CD4-positive, alpha-beta T cell treated with Interleukin-12 subunit alpha and Interleukin-12 subunit beta, for 1 hour (primary cell): ENCODE measurements at places on chromosomes 4 and X.

DNA sequence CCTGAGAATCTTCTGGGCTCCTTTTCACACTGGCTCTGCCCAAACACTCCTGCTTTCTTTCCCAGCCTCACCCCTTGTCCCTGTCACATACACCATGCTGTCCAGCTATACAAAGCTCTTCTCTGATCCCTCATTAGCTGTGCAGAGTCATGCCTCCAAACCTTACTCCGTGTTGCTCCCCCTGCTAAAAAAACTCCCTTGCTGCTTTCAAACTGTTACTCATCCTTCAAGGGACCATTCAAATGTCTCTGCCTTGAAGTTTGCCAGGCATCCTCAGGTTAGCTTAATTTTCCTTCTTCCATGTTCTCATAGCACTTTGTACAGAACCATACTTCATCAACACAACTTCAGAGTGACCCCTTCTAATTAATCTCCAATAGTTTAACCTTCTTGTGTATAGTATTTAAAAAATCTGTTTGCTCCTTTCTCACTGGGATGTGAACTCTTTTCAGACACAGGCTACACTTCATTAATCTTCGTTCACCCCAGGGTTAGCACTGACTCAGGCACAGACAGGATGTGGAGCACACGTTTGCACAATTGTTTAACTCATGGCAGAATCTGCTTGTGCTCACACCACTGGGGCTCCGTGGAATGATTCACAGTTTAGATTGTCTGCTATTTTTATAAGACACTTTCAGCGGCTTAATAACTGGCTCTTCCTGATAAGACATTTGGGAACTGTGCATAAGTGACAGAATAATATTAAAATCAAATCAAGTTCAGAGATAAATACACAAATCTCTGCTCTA, 21.4 kb upstream of the SEL1L3 start:
- DNase-seq: no peak

DNA sequence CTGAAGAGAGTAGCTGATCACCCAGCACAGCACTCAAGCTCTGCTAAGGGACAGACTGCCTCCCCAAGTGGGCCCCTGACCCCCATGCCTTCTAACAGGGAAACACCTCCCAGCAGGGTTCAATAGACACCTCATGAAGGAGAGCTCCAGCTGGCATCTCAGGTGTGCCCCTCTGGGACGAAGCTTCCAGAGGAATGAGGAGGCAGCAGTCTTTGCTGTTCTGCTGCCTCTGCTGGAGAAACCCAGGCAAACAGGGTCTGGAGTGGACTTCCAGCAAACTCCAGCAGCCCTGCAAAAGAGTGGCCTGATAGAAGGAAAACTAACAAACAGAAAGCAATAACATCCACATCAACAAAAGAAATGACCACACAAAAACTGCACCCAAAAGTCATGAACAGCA, 412.8 kb downstream of the PRDM5 start:
- DNase-seq: no peak

GRCh38 chrX:139192386-139192961, 338.1 kb upstream of the F9 start:
- DNase-seq: no peak

DNA sequence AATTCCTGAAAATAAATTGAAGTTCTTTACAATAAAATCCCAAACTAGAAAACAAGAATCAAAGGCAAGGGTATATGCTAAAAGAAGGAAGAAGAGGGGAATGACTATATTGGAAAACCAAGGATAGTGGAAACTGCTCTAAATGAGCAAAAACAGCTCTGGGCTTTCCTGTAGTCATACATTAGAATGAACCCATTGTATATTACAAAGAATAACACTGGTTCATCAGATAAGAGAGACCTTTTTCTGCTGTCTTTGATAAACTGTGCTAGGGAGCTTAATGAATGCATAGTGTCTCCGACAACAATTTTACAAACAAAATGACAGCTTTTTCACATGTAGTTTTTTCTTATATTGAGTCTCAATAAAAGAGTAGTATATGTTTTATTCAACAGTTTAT, 26.6 kb downstream of the TLR2 start:
- DNase-seq: no peak

- no peak for DNase-seq
Measured at GRCh38 chr4:180587379-180587778, 1655.8 kb upstream of the TENM3 start.

GRCh38 chr4:15890246-15890829, 48.2 kb downstream of the FGFBP1 start:
- no peak for DNase-seq

GRCh38 chrX:12237771-12238170, 99.5 kb downstream of the FRMPD4 start:
- DNase-seq: no peak

- DNase-seq: no peak
Measured at GRCh38 chr4:22264261-22264660, 251.6 kb downstream of the ADGRA3 start.

- DNase-seq: no peak
Measured at GRCh38 chr4:159104694-159105414, 2.0 kb downstream of the RAPGEF2 start.

- no peak for DNase-seq
Measured at GRCh38 chr4:31034550-31034949, 314.4 kb downstream of the PCDH7 start.

- DNase-seq: no peak
Measured at GRCh38 chrX:150731795-150732194, 38.6 kb downstream of the MTMR1 start.

DNA sequence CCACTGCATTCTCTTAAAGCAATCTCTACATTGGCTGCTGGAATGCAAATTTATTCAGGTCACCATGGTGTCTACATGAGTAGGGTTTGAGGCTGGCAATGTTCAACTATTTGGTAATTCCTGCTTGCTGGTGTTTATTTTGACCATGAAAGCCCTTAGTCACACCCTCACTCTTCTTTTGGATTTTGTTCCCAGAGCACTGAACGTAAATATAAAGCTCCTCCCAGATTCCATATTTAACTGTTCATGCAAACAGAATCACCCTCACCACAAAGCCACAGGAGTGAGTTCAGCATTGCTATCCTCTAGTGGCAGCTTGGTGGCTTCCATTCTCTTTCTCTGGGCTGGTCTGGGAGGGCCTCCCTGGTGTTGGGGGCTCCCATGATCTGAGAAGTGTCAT, 82.8 kb downstream of the LNX1 start:
- DNase-seq: no peak

- DNase-seq: no peak
Measured at GRCh38 chr4:150032541-150032940, 45.7 kb upstream of the DCLK2 start.

DNA sequence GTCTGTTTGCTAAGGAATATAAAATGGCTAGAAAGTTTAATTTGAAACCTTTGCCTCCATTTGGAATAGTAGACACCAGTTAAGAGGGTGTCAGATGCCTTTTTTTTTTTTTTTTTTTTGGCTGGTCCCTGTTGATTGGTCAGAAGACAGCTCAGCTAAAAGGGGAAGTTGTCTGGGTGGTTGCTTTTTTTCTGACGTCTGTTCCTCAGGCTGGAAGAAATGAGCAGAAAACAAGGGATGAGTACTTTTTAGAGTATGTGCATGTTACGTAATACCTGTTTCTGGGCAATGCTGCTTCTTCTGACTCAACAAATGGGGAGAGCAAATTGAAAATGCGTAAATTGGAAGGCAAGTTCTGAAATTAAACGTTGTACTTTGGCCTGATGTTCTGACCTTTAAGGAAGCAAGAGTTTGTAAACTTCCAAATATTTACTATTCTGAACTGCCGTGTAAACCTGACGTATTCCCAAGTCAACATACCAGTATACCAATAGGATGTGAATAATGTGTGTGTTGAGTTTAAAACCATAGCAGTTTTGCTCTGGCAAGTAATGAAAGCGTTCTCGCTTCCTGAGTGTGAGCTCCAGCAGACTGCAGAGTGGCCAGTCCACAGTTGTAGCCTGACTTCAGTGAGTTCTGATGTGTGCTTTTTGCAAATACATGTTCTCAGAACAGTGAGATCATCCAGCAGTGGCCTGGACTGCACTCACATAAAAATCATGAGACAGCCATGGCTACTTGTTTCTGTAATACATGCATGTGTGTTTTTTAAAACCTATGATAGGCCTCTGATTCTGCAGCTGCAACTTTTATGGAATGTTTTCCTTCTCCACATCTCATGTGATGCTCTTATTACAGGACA, 1.7 kb downstream of the SAT1 start:
- no peak for DNase-seq

DNA sequence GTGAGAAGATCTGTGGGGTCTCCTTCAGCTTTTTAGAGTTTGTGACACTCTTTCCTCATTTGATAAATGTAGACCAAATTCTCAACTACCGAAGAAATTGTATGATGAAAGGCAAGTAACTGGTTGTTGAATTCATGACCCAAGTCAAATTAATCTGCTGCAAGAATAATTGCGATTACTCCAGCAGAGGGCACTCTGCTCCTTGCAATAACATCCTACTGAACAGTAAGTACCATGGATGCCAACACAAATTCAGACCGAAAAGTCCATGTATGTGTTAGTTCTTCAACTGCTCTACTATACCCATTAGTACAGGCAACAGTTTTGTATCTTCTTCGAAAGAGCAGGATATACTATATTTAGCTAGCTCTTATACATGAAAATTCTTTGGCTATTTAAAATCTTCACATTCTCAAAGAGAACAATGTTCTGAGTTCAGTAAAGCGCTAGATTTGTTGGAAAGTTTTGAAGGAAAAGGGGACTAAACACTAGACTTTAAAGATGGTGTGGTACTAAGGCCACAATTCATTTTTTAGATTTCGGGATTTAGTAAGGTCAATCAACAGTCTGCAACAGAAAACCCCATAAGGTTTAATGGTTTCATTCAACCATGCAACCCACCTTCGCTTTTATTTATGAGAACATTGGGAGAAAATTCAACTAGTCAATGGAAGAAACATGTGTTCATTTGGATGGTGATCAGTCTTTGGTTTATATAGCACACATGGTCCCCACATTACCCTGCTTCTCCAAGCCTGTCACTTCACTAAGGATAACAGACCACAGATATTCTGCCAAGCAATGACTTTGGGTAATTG, 105.4 kb upstream of the TBC1D9 start:
- DNase-seq: peak; percentile 47

DNA sequence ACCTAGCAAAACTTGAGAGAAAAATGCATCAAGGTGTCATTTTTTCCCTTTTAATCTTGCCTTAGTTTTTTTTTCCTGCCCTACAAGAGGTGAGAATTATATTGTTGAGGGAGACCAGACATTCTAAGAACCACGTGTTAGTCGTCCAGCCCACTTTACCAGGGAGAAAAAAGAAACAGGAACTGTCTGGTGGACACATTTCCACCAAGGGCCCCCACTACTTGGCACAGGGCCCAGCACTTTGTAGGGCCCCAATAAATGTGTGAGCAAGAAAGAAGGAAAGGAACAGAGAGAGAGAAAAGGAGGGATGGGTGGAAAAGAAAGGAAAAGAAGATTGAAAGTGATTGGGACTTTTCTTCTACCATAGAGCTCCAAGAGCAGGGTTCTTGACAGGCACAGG, 3.9 kb upstream of the EGFL6 start:
- no peak for DNase-seq

- peak; percentile 39 for DNase-seq
Measured at GRCh38 chr4:38069271-38069760, 109.1 kb downstream of the PTTG2 start.

DNA sequence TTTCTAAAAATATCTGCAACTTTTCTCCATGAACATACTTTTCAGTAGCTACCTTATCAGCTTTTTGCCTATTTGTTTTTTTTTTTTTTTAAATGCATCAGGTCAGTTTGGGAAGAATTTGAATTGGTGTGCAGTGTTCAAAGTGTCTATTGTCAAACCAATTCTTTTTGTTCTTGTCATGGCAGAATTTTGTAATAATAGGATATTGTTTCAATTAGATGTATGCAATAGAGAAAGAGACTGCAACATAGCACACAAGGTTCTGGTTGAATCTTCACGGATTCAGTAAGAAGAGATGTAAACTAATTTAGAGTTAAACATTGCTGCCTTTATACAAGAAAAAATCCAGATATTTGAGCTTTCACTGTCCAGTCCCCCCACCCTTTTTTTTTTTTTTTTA, 277.1 kb downstream of the GRID2 start:
- no peak for DNase-seq

DNA sequence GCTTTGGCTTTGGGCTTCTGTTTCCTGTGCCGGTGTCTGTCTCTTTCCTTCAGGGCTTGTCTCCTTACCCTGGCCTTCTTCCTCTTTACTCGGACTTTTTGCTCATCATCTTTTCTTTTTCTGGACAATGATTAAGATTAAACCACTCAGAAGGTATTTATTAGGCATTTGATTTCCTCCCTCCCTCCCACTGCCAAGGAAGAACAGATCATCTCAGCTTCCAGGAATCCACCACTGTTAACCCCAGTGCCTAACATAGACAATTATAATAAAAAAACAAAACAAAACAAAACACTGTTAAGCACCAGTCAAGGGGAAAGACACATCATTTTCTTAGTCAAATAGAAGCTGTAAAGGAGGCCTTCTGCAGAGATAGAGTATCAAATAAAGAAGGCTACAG, 16.6 kb downstream of the PGRMC1 start:
- no peak for DNase-seq

- DNase-seq: no peak
Measured at GRCh38 chrX:17098516-17099247, 152.2 kb downstream of the REPS2 start.

DNA sequence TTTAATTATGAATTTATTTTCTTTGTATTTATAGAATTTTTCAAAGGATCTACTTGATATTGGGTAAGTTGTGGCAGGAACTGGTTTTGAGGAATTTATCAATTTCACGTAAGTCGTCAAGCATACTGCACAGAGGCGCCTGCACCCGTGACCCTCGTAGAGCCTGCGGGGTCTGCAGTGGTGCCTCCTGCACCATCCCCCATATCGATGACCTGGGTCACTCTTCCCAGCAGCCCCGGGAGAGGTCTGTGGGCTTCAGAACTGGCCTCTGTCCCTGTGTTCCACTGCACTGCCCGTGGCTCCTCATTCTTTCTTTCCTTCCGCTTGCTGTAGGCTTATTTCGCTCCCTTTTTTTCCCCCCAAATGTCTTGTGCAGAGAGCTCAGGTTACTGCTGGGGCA, 31.5 kb upstream of the CPLX1 start:
- DNase-seq: no peak
